ENCODE measurements at places on chromosomes 6 and 20.

- DNase-seq = no peak
Observed at GRCh38 chr6:107655864-107656263, 165.9 kb downstream of the SOBP start.

DNA sequence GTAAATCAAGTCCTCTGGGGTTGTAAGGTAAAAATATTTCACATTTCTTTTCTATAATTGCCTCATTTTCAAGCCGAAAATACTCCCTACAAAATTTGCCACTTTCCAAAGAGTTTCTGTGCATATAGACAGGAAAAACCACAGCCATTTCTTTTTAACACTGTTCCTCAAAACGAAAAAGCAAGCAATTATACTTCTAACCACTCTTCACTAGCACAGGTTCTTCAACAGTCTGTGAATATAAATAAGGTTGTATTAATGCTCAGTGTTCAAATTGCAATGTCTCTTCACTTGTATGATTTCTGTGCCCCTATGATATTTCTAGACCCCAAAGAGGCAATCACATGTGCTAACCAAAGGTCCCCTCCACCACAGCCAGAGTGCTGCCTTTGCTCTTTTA is 206.0 kb downstream of the SIM1 start:
- DNase-seq = no peak

DNA sequence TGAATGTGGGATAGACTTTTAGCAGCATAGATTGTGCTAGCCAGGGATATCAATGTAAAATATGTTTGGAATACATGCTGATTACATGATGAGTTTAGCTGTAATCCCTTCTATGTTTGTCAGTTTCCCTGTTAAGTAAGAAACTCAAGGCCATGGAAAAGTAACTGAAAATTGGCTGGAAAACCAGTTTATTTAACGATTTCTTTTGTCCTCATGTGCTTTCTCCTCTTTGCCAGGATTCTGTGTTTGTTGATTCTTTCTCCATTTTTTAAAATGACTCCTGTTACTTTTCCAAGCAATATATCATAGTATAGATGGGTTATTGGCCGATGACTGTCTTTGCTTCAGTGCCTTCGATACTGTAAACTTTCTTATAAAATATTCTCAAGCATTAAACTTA is 87.5 kb downstream of the SAMD5 start:
- no peak for DNase-seq

DNA sequence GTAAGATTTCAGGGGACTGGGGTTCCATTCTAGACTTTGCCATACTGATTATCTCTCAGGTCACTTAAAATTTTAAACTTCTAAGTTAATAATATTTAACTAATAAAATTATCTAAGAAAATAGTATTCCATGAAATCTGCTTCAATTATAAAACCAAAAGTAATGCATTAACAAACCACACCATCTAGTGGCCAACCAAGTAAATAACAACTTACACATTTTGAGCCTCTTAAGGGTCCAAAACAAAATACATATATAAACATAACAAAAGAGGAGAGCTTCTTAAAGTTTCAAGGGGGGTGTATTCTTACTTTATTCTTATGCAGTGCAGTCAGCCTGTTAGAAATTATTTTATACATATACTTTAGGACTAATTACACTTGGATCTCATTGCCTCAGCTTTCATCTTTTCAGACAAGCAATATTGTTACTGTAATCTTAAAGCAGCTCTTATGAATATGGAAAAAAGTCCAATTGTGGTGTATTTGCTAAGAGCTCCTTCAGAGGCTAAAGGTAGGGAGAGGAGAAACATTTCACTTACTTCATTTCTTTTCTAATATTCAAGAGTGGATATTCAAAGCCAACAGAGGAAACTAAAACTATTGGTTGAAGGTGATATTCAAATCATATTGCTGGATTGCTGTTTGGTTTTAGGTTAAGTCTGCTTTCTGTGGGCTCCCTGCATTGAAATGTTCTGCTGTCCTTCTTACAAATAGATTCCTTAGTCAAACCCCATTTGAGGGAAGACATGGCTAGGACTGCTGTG is 199.7 kb upstream of the SIM1 start:
- no peak for DNase-seq

DNA sequence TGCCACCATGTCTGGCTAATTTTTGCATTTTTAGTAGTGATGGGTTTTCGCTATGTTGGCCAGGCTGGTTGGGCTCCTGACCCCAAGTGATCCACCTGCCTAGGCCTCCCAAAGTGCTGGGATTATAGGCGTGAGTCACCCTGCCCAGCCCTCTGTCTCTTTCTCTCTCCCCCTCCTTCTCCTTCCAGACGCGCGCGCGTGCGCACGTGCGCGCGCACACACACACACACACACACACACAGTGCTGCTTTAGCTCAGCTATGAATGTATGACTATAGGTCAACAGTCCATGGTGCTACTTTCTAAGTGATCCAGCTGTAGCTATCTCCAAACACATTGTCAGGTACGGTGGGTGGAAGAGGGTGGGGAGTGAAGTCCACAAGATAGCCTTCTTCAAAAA is 449.5 kb downstream of the PHF3 start:
- DNase-seq = no peak

GRCh38 chr6:148324297-148324985 is 18.2 kb upstream of the SASH1 start:
- no peak for DNase-seq

- no peak for DNase-seq
Observed at GRCh38 chr6:105603788-105604586, 201.1 kb upstream of the PREP start.

DNA sequence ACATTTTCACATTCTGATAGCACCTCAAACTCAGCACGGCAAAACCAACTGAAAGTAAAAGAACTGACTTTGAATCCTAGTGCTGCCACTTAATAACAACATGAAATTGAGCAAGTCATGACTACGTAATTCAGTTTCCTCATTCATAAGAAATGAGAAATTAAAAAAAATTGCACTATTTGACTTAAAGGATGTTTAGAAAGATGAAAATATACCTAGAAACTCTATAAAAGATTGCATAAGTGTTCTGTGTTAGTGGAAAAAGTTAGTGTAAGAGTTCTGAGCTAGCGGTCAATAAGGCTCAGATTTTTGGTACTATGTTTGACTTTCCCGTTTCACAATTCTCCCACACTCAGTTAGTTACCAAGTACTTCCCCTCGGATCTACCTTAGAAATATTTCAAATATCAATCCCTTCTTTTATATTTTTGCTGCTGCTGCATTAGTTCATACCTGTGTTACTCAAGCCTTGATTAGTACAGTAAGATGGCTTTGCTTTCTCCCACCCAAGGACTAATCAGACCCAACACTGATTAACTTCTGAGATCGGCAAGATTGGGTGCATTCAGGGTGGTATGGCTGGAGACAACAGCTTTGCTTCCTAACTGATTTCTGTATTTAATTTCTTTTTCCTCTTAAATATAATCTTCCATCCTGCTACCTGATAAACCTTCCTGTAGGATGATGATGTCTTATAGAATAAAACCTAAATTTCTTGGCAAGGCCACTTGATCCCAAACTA is 25.9 kb downstream of the ECHDC1 start:
- DNase-seq = no peak

DNA sequence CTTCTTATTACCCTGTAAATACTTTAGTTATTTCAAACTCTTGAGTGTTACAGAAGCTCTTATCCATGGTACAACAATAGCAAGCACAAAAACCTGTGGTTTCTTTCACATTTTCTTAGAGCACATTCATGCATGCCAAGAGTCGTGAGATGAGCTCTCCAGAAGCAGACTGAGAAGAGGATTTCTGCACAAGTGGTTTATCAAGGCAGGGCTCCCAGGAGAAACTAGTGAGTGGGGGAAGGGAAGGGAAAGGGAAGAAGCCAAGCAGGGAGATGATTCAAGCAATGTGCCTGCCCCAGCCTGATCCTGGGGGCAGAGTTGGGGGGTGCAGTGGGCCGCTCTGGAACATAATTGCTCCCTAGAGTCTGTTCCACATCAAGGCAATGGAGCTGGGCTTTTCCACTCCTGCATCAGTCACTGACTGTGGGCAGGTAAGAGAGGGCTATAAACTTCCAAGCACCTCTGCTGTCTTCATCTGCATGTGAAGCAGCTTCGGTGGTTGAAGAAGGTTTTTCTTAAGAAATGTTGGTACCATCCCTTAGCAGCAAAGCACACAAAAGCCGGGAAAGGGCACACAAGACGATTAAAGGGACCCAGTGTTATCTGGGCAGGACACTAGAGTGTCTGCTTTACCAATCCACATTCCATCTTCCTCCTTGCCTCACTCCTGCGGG is 152.1 kb downstream of the PLCB4 start:
- no peak for DNase-seq

DNA sequence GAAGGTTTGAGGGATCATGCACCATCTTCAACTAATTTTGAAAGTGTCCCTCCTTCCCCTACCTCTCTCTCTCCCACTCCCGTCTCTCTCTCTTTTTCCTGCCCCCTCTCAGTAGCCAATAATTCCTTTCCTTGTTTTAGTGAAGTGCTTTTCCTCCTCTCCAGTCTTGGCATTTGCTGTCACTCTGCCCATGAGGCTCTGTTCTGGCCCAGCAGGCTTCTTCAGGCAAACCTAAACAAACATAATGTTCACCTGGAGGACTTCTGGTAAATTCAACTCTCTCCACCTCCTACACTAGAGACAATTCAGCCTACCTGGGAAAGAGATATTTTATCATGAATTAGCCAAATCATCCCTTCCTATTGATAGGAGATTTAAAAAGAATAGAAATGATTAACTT is 320.4 kb upstream of the RNF24 start:
- DNase-seq = no peak

- DNase-seq = no peak
Observed at GRCh38 chr6:75091467-75092190, 114.2 kb downstream of the COL12A1 start.

- DNase-seq = no peak
Observed at GRCh38 chr20:61430228-61430624, 178.2 kb downstream of the CDH4 start.

GRCh38 chr6:168838037-168838399 is 397.0 kb downstream of the SMOC2 start:
- no peak for DNase-seq

DNA sequence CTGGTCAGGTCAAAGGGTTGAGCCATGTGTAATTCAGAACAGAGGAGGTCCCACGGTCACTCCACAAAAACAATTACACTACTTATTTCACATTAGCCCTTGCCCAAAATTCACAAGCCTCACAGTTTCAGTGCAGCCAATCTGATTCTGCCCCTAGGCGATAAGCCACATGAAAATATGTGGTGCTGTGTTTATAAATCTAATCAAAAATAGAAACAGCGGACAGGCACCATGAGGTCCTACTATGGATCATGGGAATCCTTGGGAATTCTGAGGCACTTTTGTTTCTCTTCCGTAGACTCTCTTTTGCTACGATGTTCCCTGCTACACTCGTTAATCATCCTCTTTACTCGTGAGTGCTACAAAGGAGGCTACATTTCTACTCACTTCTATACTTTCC is 476.1 kb downstream of the TFAP2A start:
- no peak for DNase-seq

DNA sequence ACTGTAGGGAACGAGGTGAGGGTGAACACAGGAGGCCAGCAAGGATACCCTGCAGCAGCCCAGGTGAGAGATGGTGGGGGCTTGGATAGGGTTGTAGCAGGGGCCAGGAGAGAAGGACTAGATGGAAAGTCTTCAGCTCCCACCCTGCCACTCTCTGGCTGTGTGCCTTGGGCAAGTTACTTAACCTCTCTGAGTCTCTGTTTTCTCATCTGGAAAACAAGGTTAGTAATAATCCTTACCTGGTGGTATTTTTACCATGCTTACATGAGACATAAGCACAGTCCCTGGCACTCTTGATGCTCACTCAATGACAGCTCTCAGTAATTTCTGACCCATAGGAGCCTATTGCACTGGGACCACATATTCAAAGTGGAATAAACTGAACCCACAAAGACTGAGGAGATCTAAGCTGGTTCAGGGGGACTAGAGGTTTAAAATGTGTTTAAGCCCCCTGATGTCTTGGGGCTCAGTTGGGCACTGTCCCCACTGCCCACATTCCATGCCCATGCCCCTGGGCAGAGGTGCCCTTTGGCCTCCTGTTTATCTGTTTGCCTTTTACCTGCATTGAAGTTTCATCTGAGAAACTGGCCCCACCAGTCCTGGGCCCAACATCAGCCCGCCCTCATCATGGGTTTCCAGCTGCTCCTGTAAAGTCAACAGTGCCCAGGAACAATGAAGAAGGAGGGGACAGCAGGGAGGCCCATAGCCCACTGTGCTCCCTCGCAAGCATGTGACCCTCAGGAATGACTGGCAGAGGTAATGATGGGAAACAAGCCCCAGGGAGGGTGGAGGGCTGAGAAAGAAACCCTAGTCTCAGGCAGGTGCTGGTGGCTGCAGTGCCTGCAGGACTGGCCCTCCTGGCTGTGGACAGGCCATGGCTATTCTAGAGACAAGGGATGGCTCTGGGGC is 104.0 kb downstream of the VEGFA start:
- DNase-seq = no peak

GRCh38 chr6:12355354-12355753 is 65.2 kb downstream of the EDN1 start:
- no peak for DNase-seq

DNA sequence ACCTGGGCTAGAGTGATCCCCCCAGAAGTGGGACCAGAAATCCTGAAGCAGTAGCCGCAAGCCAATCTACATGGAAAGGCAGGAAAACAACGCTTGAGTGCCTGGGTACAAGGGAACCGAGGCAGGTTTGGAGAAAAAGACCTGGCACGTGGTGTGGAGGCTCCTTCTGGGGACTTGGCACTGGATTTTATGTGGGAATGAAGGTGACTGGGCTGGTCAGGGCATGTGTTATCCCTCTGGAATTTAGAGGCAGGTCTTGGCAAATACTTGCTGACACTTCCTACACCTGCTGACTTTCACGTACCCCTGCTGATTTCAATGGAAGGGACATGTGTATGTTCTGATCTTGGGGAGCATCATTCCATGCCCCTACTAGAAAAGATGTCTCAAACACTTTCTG is 25.0 kb upstream of the FAM217A start:
- no peak for DNase-seq

DNA sequence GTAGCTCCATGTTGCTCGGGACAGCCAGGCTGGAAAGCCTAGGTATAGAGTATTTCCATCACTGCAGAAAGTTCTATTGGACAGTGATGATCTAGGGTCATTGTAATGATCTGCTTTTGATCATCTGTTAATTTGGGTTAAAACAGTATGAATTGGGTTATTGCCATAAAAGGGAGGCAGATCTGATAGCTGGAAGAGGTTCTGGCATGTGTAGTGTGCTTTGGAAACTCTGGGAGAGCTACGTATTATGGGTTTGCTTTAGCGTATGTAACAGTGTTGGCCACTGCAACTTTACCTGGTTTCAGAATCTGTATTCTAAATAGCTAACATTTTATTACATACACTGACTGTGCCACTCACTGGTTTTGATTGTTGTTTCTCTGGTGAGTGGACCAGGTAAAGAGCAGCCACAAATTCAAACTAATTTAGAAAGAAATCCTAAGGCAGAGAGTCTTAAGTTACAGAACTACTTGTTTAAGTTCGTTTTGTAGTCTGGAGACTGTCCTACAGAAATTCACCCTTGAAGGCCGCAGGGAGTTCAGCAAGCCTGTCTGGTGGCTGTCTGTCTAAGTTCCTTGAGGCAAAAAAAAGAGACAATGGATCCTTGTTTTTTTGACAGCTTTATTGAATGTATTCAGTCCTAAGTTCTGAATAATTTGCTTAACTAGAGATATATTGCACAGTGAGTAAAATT is 300.3 kb downstream of the PRL start:
- DNase-seq = no peak
